ENCODE measurements at places on chromosomes 1 and 21.

DNA sequence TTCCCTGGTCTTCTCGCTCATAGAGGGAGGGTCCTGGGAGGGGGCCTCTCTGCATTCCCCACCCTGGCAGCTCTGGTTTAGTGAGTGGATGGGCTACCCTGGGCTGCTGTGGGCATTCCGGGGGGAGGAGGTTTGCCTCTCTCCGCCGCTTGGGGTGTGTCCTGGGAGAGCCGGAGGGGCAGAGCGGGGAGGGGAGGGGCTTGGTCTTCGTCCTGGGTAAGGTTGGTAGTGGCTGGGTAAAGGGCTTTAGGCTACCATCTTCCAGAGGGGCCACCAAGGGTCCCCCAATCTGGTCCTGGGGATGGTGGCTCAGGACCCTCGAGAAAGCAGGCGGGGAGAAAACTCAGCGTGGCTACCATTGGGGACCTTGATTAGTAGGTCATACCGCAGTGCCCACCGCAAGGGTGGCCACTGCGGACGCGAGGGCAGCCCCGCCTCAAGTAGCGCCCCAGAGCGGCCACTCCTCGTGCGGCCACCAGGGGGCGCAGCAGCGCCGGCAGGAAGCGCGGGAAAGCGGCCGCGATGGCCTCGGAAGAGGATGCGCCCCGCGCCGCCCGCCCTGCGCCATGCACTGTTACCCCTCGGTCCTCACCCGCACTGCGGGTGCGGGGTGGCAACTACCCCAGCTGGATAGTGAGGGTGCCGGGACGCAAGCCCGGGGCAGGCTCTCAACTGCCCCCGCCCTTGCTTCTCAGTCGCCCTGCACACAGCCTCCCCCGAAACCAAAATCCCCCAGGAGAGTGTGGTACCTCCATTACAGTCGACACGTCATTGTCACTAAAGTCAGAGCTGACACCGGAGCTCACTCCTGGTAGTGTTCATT lies 44.1 kb upstream of the SLC25A33 start:
- DNase-seq, result peak; percentile 51

GRCh38 chr21:34883491-34884271 lies 165.4 kb downstream of the RUNX1 start:
- no peak for DNase-seq

- DNase-seq, result no peak
These were observed 30.6 kb downstream of the VANGL2 start for GRCh38 chr1:160431006-160431405.

GRCh38 chr1:154943649-154944400 lies 7.3 kb upstream of the PMVK start:
- DNase-seq, result no peak

DNA sequence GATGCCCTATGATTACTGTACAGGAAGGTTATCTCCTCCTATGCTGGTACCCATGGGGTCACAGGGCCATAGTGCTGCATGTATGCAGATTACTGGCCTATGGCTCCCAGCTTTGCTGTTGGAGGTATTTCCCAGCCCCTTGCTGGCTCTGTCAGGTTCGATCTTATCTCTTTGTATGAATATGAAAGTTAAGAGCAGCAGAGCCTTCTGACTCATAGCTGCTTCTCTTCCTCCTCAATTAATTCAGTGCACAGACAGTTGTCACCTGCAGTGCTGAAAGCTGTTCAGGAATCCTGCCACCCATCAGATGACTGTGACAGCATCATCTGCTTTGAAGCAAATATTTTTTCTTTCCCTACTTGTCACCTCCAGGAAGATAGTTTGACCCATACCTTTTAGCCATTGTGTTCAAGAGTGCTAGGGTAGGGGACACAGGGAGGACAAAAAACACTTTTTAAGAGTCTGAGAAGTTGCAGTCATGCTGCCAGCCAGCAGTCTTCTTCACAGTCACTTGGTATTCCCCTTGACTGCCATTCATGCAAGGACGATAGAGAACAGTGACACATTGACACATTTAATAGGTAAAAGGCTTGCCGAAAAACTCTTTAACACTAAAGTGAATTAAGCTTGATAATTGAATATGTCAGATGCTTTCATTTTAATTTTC lies 73.1 kb downstream of the KIF1B start:
- no peak for DNase-seq
